NCI-H1092 treated with DMSO at 0.1 percent for 48 hours (cell line): ENCODE measurements at places on chromosomes 7 and 10.
A peak's percentile ranks its signal among the peaks of the same experiment; 100 is the strongest.

DNA sequence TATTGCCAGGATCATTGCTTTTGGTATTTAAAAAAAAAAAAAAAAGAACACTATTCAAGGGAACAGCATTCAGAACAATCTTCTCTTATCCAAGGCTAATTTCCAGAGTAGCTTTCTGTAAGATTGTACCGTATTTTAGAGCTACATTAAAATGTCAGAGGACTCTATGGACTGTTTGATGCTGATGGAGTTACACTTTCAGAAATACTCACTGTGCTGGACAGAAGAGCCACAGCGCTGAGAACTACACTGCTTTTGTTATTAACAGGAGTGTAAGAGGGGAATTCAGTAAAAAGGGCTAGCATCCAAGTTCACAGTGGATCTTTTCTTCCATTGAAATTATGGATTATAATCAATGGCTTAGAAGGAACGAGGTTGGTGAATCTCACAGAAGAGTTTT, 247.7 kb downstream of the AHR start:
- DNase-seq: no peak

- DNase-seq: no peak
These were observed 95.3 kb downstream of the CCSER2 start for GRCh38 chr10:84423719-84424118.

GRCh38 chr10:129531195-129531968, 64.3 kb downstream of the MGMT start:
- no peak for DNase-seq

- DNase-seq: no peak
These were observed 48.9 kb downstream of the AHR start for GRCh38 chr7:17347401-17347800.

GRCh38 chr10:110273474-110273873, 31.2 kb downstream of the SMNDC1 start:
- no peak for DNase-seq

GRCh38 chr10:104435822-104436221, 82.2 kb downstream of the CFAP58 start:
- DNase-seq: no peak

DNA sequence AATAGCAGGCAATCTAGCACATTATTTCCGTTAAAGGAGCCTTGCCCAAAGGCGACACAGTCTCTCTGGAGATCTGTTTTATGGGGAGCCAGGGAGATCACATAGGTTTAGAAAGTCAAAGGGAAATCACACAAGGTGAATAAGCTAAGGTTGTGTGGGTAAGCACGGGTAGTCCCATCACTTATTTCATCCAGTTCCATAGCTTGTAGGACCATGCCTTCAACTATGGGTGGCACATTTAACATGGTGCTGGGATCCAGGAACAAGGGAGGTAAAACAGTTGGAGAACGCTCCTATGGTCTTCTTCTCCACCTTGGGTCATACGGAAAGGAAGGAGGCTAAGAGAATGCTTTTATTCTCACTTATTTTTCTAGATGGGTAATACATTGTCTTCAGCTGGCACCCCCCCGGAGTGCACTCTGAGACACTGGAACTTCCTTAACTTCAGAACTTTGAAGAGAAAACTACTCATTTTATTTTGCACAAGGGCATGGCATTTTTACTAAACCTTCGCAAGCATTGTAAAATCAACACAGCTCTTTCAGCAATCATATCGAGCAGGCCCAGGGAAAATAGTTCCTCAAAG, 435.4 kb downstream of the KIF20B start:
- no peak for DNase-seq

- DNase-seq: no peak
These were observed 5.5 kb upstream of the OPN4 start for GRCh38 chr10:86648704-86649427.

DNA sequence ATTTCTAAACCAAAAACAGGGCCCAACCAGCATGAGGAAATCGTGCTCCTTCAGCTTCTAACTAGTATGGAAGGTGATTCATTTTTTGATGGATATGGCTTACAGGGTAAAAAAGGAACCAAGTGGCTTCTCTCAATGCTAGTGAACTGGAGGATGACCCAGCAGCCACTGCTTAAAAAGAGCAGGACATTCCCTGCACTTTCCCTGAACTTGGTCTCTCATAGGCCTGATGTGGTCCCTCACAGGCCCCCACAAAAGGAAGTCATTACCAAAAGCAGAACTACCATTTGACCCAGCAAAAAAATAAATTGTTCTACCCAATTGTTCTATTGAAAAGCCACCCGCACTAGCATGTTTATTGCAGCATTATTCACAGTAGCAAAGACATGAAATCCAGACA, 188.8 kb downstream of the CALN1 start:
- no peak for DNase-seq

GRCh38 chr10:124014416-124015154, 78.8 kb downstream of the CHST15 start:
- no peak for DNase-seq

- DNase-seq: no peak
These were observed 930.6 kb upstream of the ZNF722 start for GRCh38 chr7:63067897-63068585.

DNA sequence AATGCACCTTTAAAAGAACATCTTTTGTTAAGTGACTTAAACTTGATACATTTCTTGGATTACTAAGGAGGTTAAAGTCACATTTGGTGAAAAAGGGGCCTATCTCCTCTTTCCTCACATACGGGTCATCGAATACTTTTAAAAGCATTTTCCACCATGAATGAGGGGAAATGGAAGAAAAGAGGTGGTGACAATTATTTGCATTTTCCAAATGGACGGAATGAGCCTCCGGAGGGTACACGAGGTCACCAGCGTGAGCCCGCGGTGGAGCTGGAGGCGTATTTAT, 1.0 kb upstream of the BMPR1A start:
- DNase-seq: no peak

DNA sequence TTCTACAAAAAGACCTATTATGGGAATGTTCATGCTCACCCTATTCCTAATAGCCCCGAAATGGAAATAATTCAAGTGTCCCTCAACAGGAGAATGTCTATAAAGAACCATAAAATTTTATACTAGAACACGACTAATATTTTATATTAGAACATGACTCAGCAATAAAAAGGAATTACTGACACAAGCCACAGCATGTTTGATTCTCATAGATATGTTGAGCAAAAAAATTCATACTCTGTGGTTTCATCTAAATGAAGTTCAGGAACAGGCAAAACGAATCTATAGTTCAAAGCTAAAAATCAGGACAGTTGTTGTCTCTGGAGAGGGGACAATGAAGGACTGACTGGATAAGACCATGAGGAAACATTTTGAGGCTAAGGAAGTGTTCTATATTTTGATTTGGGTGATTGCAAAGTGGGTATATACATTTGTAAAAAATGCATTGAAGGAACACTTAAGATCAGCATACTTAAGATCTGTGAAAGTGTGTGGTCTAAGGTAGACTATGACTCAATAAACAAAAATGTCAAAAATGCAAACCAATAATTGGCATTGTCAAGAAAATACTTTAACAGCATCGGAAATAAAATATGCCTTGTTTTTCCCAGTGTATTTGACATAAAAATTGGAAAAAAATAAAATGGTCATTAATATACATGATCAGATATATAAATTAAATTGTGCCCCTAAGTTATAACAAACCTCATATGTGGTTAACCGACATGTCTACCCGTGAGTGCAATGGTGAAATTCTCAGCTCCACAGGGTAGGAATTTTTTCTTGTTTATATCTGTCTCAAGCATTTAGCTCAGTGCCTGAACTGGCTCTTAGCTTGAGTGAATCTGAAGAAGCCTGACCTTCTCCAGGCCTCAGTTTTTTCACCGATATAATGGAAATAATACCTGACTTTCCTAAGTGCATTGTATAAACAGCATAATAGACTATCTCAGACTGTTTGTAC, 124.9 kb upstream of the CTTNBP2 start:
- DNase-seq: no peak

DNA sequence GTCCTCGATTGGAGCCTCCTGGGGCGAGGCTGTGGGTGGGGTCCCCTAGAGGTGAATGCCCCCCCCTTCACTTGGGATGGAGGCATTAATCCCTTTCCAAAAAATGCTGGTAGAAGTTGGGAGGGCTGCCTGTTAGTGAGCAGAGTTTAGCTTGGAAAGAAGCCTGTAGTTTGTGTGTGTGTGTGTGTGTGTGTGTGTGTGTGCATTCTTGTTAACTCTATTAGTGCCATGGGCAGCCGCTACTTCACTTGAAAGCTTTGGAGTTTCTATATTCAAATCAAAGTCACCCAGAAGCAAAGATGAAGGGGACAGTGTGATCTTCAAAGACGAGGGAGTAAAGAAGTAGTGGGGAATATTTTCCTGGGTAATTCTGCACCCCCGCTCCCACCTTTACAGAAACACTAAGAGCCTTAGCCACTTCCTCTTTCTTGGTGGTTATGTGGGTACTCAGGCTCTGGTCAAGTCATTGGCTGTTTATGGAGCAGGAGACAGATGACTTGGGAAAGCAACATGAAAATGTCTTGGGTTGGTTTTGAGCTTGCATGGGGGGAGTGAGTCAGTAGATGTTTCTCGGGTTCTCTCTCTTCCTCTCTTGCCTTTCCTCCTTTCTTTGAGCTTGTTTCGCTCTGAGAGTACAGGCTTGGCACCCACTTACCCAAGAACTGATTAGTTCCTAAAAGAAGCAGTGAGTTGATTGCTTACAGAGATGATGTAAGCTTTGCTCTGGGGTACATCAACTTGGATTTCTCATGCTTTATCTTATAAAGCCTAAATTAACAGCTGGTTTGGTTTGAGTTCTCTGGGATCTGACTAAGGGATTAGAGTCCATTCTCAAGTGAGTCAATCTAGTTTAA, 35.9 kb downstream of the TCF7L2 start:
- DNase-seq: no peak

GRCh38 chr7:106021151-106022067, 58.3 kb downstream of the CDHR3 start:
- DNase-seq: peak; percentile 75

DNA sequence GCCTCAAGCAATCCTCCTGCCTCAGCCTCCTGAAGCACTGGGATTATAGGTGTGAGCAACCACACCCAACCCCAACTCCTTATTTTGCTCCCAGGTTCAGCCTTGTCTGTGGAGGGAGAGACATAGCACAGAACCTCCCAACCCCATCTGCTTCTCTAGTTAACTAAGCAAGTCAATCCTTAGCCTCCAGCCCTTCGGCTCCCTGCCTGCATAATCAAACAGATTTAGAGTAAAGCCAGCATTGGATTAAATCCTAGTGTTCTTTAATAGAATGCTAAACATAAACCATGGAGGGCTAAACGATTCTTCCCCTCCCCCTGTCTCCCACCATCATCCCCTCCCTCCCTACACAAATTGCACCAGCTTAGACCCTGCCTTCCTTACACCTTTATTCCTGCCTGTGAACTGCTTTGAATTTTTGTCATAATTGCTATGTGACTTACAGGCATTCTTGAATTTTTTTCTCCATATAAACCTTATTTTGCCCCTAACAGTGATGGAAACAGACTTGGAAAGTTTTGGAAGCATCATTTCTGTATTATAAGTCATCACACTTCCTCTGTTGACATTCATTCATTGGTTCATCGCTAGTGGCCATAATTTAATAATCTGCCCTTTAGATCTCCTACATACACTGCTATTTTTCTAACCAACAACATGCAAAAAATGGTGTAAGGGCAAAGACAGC, 72.6 kb upstream of the TOMM7 start:
- no peak for DNase-seq

GRCh38 chr7:124603066-124603465, 162.5 kb downstream of the GPR37 start:
- no peak for DNase-seq

GRCh38 chr7:70303309-70303708, 705.0 kb downstream of the AUTS2 start:
- DNase-seq: no peak

GRCh38 chr7:150357270-150357669, 11.4 kb upstream of the REPIN1 start:
- peak; percentile 31 for DNase-seq

DNA sequence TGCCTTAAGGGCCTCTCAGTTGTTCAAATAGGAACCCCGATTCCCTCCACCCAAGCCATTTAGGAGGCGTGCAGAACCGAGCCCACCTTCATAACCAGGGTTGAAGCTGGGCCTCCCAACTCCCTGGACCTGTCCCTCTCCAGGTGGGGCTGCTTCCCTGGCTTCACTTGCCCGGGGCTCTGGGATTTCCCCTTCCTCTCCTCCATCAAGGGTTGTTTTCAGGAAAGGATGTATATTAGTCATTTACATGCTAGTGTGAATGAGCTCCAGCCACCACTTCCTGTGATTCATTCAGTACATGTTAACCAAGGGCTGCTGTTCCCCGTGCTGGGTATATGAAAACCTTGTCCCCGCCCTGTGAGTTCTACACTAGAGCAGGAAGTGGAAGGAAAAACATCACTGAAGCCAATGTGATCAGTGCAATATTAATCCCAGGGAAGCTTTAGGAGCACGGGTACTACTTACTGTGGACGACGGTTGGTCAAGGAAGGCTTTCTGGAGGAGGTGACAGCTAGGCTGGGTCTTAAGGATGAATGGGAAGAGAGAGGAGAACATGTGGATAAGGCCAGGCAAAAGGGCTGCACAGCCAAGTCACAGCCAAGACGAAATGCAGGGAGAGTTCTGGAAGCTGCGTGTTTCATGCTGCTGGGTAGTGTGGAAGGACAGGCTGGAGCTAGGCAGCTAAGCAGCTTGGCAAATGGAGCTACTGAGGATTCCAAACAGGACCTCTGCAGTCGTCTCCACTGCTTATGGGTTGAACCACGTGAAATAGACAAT, 150.1 kb upstream of the SHH start:
- DNase-seq: no peak

- DNase-seq: no peak
These were observed 2.1 kb upstream of the COX19 start for GRCh38 chr7:977326-978048.

- peak; percentile 86 for DNase-seq
These were observed 1.7 kb upstream of the SPACDR start for GRCh38 chr7:100465702-100466311.

- no peak for DNase-seq
These were observed 42.9 kb upstream of the MET start for GRCh38 chr7:116629051-116629463.

DNA sequence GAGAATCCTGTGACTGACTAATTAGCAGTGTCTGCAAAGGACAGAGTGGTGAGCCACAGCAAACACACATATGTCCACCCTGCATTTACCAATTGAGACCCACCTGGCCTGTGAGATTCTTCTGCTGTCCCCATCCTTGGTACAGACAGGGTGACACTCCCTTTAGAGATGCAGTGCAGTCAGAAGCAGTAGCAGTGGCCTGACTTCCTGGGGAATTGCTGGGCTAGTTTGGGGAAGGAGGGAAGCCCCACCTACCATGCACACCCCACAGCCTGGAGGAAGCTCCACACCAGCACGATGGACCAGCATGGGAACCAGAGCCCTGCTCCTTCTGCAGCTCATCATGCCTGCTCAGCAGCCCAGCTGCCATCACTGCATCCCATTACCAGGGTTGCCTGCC, 924.9 kb upstream of the ZNF722 start:
- no peak for DNase-seq

- DNase-seq: no peak
These were observed 53.8 kb downstream of the NCAPG2 start for GRCh38 chr7:158650821-158651225.

GRCh38 chr10:30093303-30093950, 34.0 kb upstream of the JCAD start:
- no peak for DNase-seq

GRCh38 chr10:75234683-75235374, 928 bp downstream of the COMTD1 start:
- peak; percentile 28 for DNase-seq
